ENCODE measurements at places on chromosomes 4 and X.

GRCh38 chr4:25030277-25031076 lies at the start of gene LGI2:
LGI2 (minus strand) TSS chr4:25030946; CDS start chr4:25030693, 253 bp downstream.
- DNase-seq, result no peak

GRCh38 chrX:31165241-31166035 lies 93.6 kb upstream of the FTHL17 start:
- no peak for DNase-seq

- DNase-seq, result no peak
Measured at GRCh38 chr4:909821-910220, 22.3 kb downstream of the GAK start.

GRCh38 chr4:133799717-133800315 lies 401.8 kb downstream of the PABPC4L start:
- no peak for DNase-seq
